Renal cortex interstitium (tissue), 15 donors: ENCODE measurements at places on chromosomes 12 and 14. TPM values are rescaled to one million over a fixed set of nuclear protein-coding genes. Genes with fewer than 3 reads are reported as not detected.

The SIX6 gene
- 0.05 TPM for polyA plus RNA-seq

The IRF9 gene
- polyA plus RNA-seq: 66.1 TPM

The FAR2 gene
- polyA plus RNA-seq: 38.8 TPM

The TAS2R31 gene
- polyA plus RNA-seq: 1.4 TPM

The DBX2 gene
- 0.13 TPM for polyA plus RNA-seq

The DAAM1 gene
- polyA plus RNA-seq: 60.4 TPM

The NKX2-1 gene
- polyA plus RNA-seq: not detected

The LRP1-AS gene
- not detected for polyA plus RNA-seq

The DPF3 gene
- 3.8 TPM for polyA plus RNA-seq

The FLVCR2 gene
- 5.9 TPM for polyA plus RNA-seq

The TTC6 gene
- polyA plus RNA-seq: 0.24 TPM

The SIX1 gene
- polyA plus RNA-seq: 12.7 TPM

DNA sequence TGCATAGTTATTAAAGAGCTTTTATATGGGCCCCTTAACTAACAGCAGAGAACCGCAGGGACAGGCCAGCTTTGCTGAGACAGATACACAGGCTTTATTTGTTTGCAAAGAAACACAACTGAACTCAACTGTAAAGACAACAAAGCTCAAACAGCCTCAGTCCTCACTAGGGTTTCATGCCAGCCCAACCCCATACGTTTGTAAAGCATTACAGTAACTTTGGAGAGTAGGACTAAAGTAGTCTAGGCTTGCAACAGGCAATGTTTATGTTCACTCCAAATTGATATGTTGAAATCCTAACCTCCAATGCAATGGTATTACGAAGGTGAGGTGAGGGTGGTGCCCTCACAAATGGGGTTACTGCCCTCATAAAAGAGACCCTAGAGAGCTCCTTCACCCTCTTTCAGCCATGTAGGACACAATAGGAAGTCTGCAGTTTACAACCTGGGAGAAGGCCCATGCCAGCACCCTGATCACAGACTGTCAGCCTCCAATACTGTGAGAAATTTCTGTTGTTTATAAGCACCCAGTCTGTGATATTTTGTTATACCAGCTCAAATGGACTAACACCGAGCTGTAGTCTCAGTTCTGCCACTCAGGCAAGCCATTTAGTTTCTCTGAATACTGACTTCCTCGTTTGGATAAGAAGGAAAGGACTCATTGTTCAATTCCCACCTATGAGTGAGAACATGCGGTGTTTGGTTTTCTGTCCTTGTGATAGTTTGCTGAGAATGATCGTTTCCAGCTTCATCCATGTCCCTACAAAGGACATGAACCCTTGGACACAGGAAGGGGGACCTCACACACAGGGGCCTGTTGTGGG is 35.2 kb downstream of the PPM1H start:
- no peak for DNase-seq

DNA sequence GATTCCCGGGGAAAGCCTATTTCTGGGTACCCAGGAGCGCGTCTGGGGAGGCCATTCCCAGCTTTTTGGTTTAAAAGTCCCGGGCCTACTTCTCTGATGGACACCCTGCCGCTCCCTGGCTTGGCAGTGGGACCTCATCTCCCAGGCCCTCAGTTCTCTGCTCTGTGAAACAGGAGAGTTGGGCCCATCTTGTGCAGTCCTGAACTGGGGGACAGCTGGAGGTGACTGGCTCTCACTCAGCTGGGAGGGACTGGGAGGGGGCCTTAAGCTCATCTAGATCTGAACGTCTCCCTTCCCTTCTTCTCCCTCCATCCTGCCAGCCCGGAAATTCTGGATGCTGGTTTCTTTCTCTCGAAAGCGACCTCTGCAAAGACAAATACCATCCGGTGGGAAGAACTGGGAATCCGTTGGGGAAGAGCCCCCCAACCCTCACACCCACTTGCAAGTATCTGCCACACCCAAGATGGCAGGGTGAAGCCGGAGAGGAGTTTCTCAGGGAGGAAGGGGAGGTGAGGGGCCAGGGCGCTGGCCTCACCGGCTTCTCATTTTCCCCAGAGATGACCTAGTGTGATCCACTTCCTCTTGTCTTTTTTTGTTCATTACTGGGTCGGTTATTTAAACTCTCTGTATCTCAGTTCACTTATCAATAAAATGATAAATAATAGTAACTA is 1.4 kb downstream of the RIN3 start:
- DNase-seq: no peak

DNA sequence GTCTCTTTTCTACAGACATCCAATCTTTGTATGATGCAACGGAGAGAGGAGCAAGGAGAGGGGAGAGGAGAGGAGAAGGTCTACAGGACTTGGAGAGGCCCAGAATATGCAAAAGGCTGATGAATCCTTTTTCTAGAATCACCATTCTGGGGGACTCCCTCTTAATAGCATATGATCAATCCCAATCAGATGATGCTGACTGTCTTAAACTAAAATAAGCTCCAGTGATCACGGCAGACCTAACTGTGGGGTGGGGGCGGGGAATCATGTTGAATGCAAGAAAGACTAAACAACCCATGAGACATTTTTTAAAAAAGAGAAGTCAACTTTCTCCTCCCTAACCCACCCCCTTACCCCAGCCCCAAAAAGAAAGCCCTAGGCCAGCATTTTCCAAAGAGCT is 33.4 kb downstream of the BTBD7 start:
- no peak for DNase-seq

GRCh38 chr12:9095322-9095721 is 20.4 kb downstream of the A2M start:
- no peak for DNase-seq

DNA sequence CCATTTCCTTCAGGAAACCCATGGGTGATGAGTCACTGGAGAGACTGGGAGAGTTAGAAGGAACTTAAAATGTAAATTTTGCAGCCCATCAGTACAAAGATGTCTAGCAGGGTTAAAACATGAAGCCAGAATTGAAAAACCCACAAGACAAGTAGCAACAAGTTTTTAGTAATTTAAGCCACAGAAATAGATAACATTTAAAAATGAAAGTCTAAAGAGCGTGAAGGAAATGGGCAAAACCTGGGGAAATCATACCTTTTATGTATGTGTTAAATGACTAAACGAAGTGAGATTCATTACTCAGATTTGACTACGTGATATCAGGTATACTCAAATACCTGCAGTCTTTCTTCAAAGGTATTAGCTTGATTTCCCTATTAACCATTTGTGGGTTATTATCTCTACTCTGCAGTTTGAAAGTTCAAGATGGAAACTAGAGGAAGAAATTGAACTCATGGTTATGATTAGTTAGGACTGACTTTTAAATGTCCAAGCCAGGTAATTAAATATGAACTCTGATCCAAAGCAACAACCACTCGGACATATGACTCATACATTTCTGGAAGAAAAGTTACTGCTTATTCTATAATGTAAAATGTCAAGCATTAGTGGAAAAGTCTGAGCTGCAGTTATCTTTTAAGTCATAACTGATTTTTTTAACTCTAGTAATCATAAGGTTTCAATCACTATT is 84.1 kb downstream of the ITPR2 start:
- no peak for DNase-seq

- DNase-seq: no peak
Observed at GRCh38 chr12:97503073-97503855, 40.7 kb downstream of the RMST start.

DNA sequence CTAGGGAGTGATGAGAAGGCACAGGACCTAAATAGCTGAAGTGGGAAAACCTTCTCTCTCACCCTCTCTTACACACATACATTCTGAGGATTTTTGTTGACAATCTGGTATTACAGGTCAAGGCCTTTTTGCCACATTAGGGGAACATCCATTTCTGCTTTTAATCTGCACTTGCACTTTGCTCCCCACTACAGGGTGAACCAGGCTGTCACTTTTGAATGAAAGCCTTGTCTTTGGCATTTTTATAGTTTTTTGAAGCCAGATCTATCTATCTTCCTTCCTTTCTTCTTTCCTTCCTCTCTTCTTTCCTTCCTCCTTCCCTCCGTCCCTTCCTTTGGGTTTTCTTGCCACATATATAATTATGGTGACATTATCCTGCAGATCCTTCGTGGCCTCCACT is 165.9 kb upstream of the OTX2 start:
- no peak for DNase-seq

DNA sequence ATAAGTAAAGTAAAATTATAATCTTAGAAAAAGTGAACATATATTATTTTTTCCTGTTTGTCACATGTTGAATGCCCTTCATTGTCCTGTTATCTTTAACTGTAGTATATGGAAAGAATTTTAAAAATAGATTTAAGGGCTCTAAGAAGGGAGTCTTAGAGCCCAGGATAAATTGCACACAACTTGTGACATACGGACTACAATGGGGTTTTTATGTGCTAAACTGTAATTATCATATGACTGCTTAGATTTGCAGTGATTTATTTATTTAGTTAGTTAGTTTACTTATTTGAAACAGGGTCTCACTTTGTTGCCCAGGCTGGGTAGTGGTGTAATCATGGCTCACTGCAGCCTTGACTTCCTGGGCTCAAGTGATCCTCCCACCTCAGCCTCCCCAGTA is 187.8 kb upstream of the HMGA2 start:
- DNase-seq: no peak

DNA sequence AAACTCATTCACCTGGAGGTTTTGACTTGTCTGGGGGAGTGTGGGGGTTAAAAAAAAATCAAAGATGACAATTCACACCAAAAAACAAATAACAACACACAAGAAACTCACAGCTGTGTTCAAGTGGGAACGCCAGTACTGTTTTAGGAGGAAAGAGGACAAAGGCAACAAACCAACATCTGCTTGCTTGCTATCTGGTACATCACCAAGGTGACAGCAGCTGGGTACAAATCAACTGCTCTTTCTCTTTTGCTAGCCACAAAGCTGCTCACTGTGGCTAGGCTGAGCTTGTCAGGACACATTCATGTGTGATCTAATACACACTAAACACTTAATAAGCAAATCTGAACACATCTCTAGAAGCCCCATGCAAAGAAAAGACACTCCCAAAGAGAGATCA is 128.0 kb upstream of the RAP1B start:
- no peak for DNase-seq

- no peak for DNase-seq
Observed at GRCh38 chr12:47188576-47189441, 109.0 kb upstream of the AMIGO2 start.

- no peak for DNase-seq
Observed at GRCh38 chr14:100450049-100450448, 126.9 kb downstream of the SLC25A47 start.

DNA sequence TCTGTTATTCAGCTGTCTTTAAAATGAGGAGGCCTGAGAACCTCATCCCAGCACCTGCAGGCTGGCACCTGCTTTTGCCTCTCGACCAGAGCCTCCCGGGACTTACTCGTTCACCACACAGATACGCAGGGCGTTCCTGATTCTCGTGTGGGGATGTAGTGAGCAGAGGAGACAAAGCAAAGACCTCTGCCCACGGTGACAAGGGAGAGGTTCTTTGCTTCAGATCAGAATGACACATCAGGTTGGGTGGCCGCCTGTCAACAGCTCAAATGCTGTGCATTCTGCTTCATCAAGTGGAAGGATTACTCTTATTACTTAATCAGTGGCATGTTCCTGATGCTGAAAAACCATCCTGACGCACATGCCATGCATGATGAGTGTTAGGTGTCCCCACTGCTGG is 24.4 kb downstream of the DEGS2 start:
- DNase-seq: no peak
